ENCODE measurements at places on chromosomes 1 and 21.

GRCh38 chr21:45875881-45876280 lies 105.7 kb upstream of the COL6A1 start:
- DNase-seq: no peak

DNA sequence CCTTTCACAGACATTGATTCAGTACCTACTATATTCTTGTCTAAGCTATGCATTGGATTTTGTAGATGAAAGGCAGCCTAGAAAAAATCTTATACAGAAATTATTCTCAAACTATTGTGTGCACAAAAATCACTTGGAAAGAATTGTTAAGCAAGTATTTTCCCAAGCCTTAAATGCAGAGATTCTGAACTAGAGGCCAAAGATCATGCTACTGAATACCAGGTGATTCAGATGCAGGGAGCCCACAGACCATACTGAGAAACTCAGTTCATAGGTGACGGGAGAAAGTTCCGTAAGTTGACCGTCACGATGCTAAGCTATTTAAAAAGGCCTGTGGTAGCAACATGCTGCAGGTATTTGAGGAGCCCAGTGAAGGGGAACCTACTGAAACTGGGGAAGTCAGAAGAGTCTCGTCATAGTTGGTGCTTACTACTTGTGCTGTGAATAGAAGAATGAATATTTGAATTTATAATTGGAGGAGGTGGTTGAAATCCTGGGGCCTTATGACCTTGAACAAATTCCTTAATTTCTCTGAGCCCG lies 150.8 kb downstream of the NFIA start:
- DNase-seq: no peak

GRCh38 chr1:111503585-111504060 lies at the start of the genes ADORA3 and TMIGD3:
Gene ADORA3 (minus strand): TSS chr1:111503633. CDS start chr1:111503354, 279 bp downstream.
Gene TMIGD3 (minus strand): TSS chr1:111503633. CDS start chr1:111503354, 279 bp downstream.
- DNase-seq: no peak

GRCh38 chr1:11174261-11174942 lies 14.8 kb upstream of the ANGPTL7 start:
- DNase-seq: no peak

DNA sequence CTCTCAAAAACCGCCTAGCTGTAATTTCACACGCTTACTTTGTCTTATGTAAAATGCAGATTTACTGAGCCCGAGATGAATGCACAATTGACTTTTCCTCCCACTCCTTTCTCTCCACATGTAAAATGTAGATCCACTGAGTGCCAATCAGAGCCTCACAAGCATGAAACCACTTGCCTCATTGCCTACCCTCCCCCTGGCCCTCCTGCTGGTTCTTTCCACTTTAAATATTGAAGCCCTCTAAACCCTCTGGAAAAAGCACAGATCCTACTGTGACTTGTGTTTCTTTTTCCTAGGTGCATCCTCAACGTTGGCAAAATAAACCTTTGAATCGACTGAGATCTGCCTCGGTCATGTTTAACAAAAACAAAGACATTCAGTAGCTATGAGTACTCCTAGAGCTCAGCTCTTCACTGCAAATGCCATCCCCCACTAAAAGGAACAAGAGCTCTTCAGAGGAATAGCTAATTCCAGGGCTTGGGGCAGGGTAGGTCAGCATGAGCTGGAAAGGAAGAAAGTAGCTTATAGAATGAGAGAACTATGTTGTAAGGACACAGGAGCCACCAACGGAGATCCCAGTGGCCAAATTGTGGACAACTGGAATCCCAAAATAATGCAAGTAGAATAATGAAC lies 365.5 kb upstream of the RUNX1 start:
- DNase-seq: peak; percentile 82

GRCh38 chr1:9843576-9843945 lies 19.8 kb upstream of the CLSTN1 start:
- no peak for DNase-seq

GRCh38 chr1:37448691-37449417 lies 25.5 kb upstream of the ZC3H12A start:
- no peak for DNase-seq

DNA sequence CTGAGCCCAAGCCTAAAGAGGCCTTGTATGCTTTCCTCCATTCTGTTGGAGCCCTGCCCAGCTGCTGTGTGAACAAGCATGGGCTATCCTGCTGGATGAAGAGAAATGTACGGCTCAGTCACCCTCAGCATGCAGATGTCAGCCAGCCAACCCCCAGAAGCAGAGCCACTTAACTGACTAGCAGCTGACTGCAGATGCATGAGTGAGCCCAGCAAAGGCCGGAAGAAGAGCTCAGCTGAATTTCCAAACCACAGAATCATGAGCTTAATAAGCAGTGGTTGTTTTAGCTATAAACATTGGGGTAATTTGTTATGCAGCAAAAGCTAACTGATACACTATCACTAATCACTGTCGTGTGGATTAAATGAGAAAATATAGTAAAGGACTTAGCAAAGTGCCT lies 39.0 kb downstream of the FOXO6 start:
- DNase-seq: no peak

- no peak for DNase-seq
Measured at GRCh38 chr21:44728716-44729115, 17.3 kb upstream of the TSPEAR start.

GRCh38 chr1:94697839-94698238 lies 122.3 kb upstream of the SLC44A3 start:
- no peak for DNase-seq

GRCh38 chr1:93093332-93094006 lies 14.4 kb downstream of the MTF2 start:
- DNase-seq: no peak

- DNase-seq: no peak
Measured at GRCh38 chr1:225846331-225847310, 35.6 kb downstream of the TMEM63A start.

DNA sequence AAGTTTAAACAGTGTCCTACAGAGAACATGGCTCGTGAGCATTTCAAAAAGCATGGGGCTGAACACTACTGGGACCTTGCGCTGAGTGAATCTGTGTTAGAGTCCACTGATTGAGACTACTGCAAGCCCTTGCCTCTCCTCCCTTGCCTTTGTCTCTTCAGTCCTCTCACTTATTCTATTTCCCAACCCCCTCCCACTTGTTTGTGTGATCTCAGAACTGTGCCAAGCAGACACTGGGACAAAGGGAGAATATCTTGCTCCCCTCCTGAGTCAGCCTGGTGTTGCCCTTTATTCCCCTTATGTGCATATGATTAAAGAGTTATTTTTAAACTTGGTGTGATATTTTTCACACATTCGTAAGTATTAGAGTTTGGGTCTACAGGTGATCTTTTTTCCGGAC lies 11.1 kb upstream of the RPRD2 start:
- no peak for DNase-seq

DNA sequence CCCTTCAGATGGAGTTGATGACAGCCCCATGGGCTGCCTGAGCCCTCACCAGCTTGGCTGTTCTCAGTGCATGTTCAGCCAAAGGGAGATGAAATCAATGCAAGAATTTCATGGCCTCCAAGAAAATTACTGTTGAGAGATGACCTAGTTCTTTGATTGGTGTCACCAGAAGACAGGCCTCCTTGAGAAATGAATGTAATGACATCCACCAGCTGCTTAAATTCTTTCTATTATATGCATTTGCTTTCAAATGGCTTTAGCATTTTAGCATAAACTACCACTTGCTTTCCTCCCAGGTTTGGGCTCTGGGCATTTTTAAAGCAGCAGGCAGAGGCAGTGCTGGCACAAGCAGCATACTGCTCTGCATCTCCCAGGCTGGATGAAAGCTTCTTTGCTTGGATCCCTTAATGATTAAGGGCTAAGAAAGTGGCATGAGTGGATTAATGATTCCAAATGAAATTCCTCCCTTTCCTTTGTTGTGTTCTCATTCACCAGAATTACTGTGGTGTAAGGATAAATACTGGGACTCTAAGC lies 278.4 kb downstream of the ZNF326 start:
- DNase-seq: no peak

DNA sequence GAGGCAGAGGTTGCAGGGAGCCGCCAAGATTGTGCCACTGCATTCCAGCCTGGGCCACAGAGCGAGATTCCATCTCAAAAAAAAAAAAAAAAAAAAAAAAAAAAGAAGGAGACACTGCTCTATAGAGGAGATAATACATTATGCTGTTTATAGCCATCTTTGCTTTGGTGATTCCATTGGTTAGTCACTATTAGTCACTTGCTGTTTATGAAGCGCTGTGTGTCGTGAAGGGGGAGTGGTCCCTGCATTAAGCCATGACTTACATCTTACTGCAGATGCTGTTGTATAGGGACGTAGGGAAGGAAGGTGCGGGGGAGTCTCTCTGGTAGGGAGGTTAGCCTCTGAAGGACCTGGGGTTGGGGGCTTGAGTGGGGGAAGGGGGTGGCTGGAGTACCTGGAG lies 48.3 kb downstream of the HUNK start:
- no peak for DNase-seq

DNA sequence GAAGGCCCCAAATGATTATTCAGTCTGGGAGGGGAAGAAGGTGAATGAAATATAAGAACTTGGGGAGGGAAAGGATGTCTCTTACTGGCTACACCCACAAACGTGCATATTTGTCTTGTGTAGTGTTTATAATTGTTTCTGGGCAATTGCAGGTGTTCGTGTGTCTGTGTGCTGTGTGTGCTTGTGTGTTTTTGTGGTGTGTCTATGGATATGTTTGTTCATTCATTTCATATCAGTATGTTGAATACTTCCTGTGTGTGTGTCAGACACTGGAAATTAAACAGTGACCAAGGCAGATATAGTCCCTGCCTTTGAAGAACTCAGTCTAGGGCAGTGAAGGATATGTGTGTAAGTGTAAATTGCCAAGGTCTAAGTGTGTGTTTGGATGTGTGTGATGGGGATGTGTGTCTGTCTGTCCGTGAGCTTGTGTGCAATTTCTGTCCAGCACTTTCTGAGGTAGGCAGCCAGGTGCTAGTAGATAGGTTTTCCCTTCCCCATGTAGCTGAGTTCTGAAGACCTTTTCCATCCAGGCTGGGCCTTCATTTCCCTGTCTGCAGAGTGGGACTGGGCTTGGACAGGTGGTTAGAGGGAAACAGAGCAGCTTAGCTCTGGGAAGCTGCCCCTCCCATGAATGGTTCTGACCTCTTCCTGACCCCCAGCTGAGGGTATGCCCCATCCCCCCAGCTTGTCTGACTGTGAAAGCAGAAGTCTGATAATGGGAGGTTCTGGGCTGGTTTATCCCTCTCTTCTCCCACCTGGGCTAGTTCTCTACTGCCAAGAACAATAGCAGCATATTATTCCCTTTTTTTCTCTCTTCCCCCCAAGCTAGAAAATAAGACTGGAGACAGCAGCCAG lies 3.8 kb downstream of the AGO1 start:
- DNase-seq: no peak

GRCh38 chr1:107229711-107230110 lies 88.9 kb downstream of the NTNG1 start:
- no peak for DNase-seq

DNA sequence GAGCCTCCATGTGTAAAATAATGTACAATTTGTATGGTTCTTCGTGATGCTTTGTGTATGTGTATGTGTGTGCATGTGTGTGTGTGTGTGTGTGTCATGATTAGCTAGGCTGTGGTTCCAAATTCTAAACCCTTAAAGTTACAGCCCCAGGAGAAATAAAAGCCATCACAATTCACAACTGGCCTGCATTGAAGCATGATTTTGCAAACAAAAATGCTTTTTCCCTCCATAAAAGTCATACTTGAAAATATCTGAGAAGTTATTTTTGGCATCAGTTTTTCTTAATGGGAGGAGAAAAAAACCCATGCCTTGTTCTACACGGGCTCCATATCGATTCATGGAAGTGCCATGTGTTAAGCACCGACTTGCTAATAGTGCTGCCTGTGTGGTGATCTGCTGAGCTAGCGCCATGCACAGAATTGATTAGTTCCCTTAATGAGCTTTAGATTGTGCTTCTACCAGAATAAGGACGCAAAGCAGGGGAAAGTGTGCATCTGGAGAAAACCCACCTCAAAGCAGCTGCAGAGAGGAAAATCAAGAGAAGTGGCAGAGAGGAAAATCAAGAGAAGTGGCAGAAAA lies 207.3 kb downstream of the DSCAM start:
- no peak for DNase-seq

- no peak for DNase-seq
Measured at GRCh38 chr1:61925591-61926298, 183.5 kb downstream of the PATJ start.

- no peak for DNase-seq
Measured at GRCh38 chr1:36303244-36303643, 2.9 kb upstream of the SH3D21 start.

- DNase-seq: no peak
Measured at GRCh38 chr21:14308234-14308633, 74.7 kb downstream of the HSPA13 start.

DNA sequence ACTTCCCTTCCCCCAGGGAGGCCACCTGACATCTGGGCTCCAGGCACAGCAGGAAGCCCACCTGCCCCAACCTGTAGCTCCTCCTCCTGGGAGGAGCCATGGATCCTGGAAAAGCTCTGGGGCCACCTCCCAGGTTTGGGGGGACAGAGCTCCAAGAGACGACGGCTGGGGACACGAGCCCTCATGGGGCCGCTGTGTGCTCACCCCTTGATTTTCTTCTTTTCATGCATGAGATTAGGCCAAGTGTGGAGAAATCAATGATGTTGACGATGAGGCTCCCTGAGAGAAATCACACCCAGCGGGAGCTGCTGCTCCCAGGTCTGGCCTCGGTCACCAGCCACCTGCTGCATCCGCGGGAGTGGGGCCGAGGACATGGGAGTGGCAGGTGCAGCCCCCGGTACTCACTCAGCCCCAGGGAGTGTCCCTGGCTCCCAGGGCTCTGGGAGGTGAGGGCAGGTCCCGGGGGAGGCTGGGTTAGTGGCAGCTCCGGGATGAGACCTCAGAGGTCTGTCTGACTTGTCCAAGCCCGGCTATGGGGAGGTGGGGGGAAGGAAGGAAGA lies 8.7 kb downstream of the TNFRSF14 start:
- no peak for DNase-seq

DNA sequence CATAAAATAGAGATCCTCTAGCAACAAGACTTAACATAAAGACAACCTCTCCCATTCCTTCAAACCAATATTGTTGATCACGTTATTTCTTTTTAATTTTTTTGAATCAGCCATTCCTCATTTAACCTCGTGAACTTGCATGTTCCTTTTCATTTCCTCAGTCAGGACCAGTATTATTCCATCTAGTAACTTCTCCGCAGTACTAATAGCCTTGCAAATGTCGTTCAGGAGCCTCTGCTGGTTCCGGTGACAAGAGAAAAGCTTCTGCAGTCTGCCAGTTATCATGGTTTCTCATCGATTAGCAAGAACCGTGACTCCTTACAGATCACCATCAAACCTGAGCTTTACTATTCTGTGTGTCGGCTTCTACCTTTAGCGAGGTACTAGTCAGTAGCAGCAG lies 3.0 kb downstream of the APP start:
- DNase-seq: no peak

- no peak for DNase-seq
Measured at GRCh38 chr1:221762121-221762520, 20.2 kb upstream of the DUSP10 start.

GRCh38 chr1:226692823-226693222 lies 46.3 kb downstream of the ITPKB start:
- DNase-seq: no peak

DNA sequence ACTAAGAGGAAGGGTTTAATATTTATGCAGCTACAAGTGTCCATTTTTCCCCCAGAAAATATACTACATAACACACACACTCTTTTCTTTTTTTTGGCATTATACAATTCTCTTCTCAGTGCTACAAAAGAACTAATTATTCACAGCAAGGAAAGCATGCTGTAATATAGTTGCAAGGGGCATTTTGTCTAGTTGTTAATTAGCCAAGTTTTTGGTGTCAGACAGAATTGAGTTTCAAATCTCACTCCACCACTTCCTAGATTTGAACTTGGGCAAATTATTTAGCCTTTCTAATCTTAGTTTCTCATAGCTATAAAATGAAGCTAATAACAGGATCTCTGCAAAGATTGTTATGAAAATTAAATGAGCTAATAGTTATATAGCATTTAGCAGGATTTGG lies 60.0 kb upstream of the VTCN1 start:
- DNase-seq: no peak

- DNase-seq: no peak
Measured at GRCh38 chr21:44379515-44379848, 26.1 kb downstream of the TRPM2 start.

All from NCI-H187 treated with DMSO at 0.1 percent for 48 hours (cell line).